Skin of body (tissue), 3 donors: ENCODE measurements at places on chromosomes 12 and 14. TPM values are rescaled to one million over a fixed set of nuclear protein-coding genes. Genes with fewer than 3 reads are reported as not detected.
A peak's percentile ranks its signal among the peaks of the same experiment; 100 is the strongest.

DNA sequence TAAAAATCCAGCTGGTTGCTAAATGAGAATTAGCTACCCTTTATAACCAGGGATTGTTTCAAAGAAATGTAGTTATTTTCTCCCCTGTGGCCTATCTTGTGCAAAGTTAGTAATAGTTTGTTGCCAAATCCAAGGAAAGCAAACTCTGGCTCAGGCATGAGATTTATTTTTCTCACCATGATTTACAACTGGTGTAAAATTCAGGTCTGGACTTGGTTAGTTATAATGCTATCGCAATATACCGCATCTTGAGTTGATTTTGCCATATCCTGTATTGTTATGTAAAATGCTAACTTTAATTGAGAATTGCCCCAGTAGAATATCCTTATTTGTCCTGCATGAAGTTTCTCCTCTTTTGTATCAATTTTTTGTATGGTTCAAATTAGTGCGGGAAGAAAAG is 135.5 kb downstream of the CRADD start:
- DNase-seq = peak; percentile 80

DNA sequence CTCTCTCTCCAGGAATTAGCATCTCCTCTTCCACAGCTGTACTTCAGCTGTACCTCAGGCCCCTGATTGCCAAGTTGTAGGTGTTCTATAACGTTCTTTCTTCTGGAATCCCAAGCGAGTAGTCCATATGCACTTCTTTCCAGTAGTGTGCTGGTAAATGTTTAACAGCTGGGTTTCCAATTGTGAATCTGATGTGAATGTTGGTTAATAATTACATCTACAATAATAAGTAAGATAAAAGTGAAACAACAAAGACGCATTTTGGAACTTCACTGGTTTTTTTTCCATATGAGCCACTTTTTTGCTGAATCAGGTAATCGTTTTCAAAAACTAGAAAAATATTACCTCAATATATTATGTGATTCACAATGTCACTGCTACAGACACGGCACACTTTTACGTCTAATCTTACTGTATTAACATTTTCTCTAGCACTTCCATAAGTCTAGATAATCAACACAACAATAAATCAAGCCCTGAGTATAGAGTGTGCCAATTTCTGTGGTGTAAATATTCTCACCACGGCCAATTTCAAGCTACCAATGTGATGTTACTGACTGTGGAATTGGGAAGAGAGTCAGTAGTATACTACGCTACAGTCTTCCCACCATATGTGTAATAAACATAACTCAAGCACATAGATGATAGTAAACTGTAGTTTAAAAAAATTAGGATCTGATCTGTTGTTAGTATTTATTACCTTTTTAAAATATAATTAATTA is 113.0 kb downstream of the ZFP36L1 start:
- DNase-seq = peak; percentile 64

DNA sequence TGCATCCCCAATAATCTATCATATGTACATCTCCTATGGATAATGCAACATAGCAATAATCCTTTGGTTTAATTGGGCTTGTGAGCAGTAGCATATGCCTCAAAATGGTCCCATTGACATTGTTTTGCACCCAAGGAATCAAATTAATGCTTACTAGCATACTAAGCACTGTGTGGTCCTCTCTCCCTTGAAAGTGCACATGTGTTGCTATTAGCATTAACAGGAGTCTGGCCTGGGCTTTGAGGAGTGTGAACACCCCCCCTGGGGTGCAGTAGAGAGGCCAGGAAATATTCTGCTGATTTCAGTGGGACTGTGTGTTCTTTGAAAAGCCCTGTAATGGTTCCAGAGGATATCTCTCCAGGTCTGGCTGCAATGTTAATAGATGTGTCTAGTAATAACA is 1148.4 kb downstream of the VRK1 start:
- DNase-seq = no peak

PRPH gene
- total RNA-seq = 0.99 TPM

- DNase-seq = no peak
Measured at GRCh38 chr14:77923131-77923936, 123.4 kb downstream of the ADCK1 start.

DNA sequence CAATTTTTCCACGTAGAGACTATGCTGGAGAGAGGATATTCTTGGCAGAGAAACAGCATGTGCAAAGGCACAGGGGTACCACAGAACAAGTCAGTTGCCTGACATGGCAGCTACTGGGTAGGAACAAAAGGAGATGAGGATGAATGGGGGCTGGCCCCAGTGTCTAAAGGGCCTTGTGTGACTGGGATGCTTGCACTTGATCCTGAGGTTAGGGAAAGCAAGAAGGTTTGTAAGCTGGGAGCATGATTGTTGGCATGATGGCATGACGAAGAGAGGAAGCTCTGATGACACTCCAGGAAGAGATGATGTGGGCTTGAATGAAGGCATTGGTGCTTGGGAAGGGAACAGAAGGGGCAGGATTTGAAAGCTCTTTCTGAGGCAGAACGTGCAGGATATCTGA is 139.1 kb downstream of the ZFP36L1 start:
- no peak for DNase-seq

GRCh38 chr12:104181313-104181712 is 34.3 kb upstream of the TXNRD1 start:
- DNase-seq = no peak

DNA sequence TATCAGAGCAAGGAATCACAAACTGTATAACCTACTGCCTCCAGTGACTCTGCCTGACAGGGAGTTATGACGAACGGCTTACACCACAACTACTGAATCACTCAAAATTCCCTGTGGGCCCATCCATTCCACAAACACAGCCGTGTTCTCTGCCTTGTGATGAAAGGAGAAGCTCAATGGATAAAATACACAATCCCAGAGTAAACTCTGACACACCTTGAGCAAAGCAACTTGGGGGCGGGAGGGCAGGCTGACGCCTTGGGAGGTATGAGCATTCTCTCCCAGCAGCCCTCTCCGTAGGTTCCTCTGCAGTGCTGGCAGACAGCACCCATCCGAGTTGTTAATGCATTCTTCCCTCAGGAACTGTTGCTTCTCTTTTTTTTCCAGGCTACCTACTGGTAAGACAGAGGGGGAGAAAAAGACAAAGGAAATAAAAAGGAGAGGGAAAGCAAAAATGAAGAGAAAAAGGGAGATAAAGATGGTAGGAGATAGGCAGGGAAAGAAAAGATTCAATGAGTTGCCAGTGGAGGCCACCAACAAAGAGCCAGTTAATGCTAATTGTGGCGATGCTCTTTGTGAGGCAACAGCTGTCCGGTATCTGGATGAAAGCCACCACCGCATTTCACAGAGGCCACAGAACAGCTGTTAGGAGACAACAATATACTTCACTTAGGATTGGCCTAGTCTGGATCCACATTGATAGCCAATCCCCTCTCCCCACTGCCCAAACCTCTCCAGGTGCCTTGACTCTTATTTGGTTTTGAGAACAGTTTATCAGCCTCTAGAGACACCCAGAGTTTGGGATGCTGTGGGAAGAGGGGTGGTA is 4.7 kb upstream of the DIO2 start:
- DNase-seq = no peak

SERPINA10 gene
- not detected for total RNA-seq

TAS2R10 gene
- 1.7 TPM for total RNA-seq

P2RX2 gene
- not detected for total RNA-seq

MUCL1 gene
- total RNA-seq = 90.0 TPM

DNA sequence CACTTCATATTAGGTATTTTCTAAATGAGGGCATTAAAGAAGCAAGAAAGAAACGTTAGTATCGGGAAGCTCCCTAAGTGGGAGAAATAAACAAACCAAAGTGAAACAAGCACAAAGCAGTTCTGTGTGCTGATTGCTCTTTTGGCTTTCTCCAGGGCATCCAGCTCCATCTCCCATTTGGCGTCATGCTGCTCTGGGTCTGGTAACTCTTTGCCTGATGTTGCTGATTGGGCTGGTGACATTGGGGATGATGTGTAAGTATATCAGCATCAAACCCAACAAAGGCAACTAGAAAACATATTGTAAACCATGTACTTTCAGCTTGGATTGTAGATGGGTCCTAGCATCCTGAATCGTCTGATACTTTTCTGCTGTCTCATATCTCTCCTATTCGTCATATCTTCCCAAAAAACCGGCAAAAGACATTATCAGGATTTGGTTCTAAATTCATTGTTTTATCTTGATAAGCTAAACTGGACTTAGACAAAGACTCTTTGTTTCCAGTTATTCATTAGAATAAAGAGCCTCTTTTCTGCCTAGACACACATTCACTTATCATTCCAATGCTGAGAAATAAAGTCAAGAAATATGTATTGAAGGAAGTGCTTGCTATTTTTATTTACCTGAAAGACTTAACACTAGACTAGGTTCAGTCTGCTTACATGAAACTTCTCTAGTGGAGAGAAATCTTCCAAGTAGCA is 2.4 kb downstream of the CLEC12B start:
- DNase-seq = no peak

DNA sequence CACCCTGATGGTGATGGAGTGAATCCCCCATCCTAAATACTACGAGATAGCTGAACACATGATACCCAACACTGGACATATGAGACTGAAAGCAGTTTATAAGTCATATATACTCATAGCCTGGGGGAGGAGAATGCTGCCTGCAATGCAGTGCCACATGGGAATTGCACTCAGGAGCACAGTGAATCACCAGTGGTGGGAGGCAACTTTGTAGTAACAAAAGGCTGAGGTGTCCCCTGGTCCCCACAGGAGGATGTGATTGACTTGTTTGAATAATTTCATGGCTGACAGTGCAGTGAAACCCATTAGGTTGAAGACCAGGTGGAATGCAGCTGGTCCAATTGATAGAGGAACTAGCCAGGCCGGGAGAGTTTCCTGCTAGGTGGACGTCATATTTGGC is 20.2 kb downstream of the CCDC38 start:
- DNase-seq = no peak

GRCh38 chr12:76480796-76481195 is 78.8 kb downstream of the OSBPL8 start:
- no peak for DNase-seq

- DNase-seq = no peak
Measured at GRCh38 chr14:105135700-105136395, 32.7 kb downstream of the JAG2 start.
